Activated CD4-positive, alpha-beta T cell treated with anti-CD3 and anti-CD28 coated beads, Interleukin-2, amount 10 ng/mL, durations not matched to agents 24 days and 14 days (primary cell): ENCODE measurements at places on chromosomes 12 and 14. TPM values are rescaled to one million over a fixed set of nuclear protein-coding genes. Genes with fewer than 3 reads are reported as not detected.
A peak's percentile ranks its signal among the peaks of the same experiment; 100 is the strongest.

DNA sequence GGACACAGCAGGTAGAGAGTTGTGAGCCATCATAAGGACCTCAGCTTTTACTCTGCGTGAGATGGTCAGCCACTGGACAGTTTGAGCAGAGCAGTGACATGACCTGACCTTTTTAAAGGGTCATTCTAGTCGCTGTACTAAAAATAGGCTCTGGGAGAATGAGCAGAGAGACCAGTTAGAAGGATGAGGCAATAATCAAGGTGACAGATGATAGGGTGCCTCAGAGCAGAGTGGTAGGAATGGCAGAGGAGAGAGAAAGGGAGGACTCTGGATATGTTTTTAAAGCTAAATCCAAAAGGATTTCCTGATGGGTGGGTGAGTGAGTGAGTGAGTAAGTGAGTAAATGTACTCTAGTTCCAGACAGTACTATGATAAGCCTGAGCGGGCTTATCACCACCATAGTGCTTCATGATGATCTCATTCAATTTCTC is 83.6 kb upstream of the ARHGAP5 start:
- H3K4me3 ChIP-seq = no peak overlapping the region
- DNase-seq = no peak
- H3K27ac ChIP-seq = no peak overlapping the region
- H3K36me3 ChIP-seq = no peaks in the 10 kb centered on the region
- no peaks in the 10 kb centered on the region for H3K4me1 ChIP-seq
- H3K27me3 ChIP-seq = peaks cover 2% of the 10 kb centered on the region

DNA sequence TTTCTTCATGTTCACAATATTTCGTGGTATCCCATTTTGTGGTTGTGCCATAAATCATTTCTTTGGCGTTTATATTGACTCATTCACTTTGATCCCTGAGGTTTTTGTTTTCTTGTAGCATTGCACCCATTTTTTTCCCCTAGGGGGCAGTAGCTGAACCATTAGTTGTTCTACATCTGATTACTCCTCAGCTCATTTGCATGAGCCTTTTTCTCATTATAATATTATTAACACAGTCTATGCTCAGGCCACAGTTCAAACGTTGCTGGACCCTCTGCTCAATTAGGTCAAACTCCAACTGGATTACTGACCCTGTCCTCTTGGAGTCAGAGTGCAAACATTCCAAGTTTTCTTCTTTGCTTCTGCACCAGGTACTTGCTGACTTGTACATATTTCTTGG is 475.4 kb upstream of the SEL1L start:
- H3K36me3 ChIP-seq = no peaks in the 10 kb centered on the region
- H3K27me3 ChIP-seq = no peaks in the 10 kb centered on the region
- no peak overlapping the region for H3K4me3 ChIP-seq

DNA sequence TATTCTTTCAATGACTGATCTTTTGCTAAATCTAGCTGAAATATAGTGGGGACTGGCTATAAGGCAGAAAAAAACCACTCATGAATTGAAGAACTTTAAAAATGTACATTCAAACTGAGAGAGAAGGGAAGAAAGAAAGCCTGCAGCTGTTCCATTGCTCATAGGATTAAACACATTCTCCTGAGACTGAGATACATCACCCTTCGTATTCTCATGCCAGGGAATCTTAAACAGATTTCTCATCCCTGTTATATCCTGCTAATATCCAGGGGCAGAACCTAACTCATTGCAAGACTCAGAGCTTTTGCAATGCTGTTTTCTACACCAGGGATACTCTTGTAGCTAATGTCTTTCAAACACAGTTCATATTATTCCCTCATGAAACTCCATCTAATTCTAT is 67.2 kb upstream of the ACSS3 start:
- H3K4me1 ChIP-seq = no peaks in the 10 kb centered on the region
- H3K27me3 ChIP-seq = no peaks in the 10 kb centered on the region
- H3K27ac ChIP-seq = no peak overlapping the region
- H3K36me3 ChIP-seq = no peaks in the 10 kb centered on the region
- no peak overlapping the region for H3K4me3 ChIP-seq

- H3K4me1 ChIP-seq = no peaks in the 10 kb centered on the region
- H3K27ac ChIP-seq = no peak overlapping the region
- no peaks in the 10 kb centered on the region for H3K36me3 ChIP-seq
- no peaks in the 10 kb centered on the region for H3K27me3 ChIP-seq
- DNase-seq = no peak
Measured at GRCh38 chr14:37232907-37233481, 35.3 kb downstream of the MIPOL1 start.

- peaks cover 68% of the 10 kb centered on the region for H3K36me3 ChIP-seq
- no peak for DNase-seq
- peak overlapping the region; percentile 89 for H3K27ac ChIP-seq
- H3K27me3 ChIP-seq = no peaks in the 10 kb centered on the region
Measured at GRCh38 chr14:20476776-20477175, 7.6 kb downstream of the PNP start.

GRCh38 chr12:124915239-124916236 is 1.1 kb upstream of the UBC start:
- peaks cover 69% of the 10 kb centered on the region for H3K4me1 ChIP-seq
- peaks cover 36% of the 10 kb centered on the region for H3K36me3 ChIP-seq
- peak overlapping the region; percentile 99 for H3K4me3 ChIP-seq
- no peaks in the 10 kb centered on the region for H3K27me3 ChIP-seq
- DNase-seq = peak; percentile 84

The C1RL gene
- total RNA-seq = 19.8 and 23.0 TPM in 2 replicates

The MLEC gene
- total RNA-seq = 131 and 149 TPM in 2 replicates
